ENCODE measurements at places on chromosomes 1 and 21. TPM values are rescaled to one million over a fixed set of nuclear protein-coding genes. Genes with fewer than 3 reads are reported as not detected.

The RUNX3 gene
- total RNA-seq = 0.64 TPM

The OR2T29 gene
- not detected for total RNA-seq

The S100A1 gene
- total RNA-seq = 12.7 TPM

The ERG gene
- not detected for total RNA-seq

The CFHR1 gene
- not detected for total RNA-seq

DNA sequence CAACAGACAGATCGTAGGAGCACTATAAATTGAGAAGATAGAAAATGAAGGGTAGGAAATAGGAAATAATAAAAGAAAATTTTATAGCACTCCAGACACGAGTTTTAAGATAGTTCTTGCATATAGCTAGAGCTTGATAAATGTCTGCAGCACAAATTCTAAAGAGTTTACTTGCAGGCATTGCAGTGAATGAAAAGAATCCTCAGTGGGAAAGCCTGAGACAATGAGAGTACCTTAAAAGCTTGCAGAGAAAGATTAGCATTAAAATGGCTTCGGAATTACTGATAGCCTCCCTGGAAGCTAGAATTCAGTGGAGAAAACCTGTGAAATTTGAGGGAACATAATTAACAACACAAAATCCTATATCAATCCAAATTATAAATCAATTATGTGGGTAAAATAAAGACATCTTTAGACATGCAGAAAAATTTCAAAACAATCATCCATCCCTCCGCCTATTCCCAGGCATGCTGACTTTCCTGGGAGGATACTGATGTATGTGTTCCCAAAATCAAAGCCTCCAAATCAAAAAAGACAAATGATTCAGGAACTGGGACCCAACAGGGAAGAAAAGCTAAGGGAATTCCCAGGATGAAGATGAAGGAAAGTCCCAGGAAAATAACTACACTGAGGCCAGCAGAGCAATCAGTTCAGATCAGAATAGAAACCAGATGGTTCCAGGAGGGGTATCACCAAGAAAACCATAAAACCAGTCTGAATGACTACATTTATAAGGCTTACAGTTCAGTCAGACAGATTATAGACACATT lies 305.9 kb upstream of the USP25 start:
- no peak overlapping the region for H3K4me3 ChIP-seq
- H3K36me3 ChIP-seq = no peaks in the 10 kb centered on the region
- no peaks in the 10 kb centered on the region for H3K4me1 ChIP-seq
- peaks cover 4% of the 10 kb centered on the region for H3K27me3 ChIP-seq

- no peak overlapping the region for H3K27ac ChIP-seq
- no peak overlapping the region for H3K4me3 ChIP-seq
- H3K36me3 ChIP-seq = peaks cover 66% of the 10 kb centered on the region
- peaks cover 58% of the 10 kb centered on the region for H3K4me1 ChIP-seq
Measured at GRCh38 chr1:3779265-3779911, 6.8 kb downstream of the SMIM1 start.

GRCh38 chr1:183914276-183914675 lies 109.4 kb downstream of the RGL1 start:
- no peaks in the 10 kb centered on the region for H3K27me3 ChIP-seq
- no peak overlapping the region for H3K27ac ChIP-seq
- H3K4me3 ChIP-seq = no peak overlapping the region

- H3K4me3 ChIP-seq = peak overlapping the region; percentile 45
- DNase-seq = no peak
- H3K4me1 ChIP-seq = no peaks in the 10 kb centered on the region
- peaks cover 20% of the 10 kb centered on the region for H3K36me3 ChIP-seq
- peak overlapping the region; percentile 82 for H3K27ac ChIP-seq
Measured at GRCh38 chr1:35870651-35871309, 12.2 kb upstream of the AGO1 start.

GRCh38 chr1:40844887-40845878 lies 17.0 kb downstream of the CITED4 start:
- H3K36me3 ChIP-seq = no peaks in the 10 kb centered on the region
- H3K27ac ChIP-seq = no peak overlapping the region
- H3K4me1 ChIP-seq = peaks cover 39% of the 10 kb centered on the region

- no peaks in the 10 kb centered on the region for H3K36me3 ChIP-seq
- H3K4me3 ChIP-seq = no peak overlapping the region
- H3K27ac ChIP-seq = no peak overlapping the region
- no peaks in the 10 kb centered on the region for H3K4me1 ChIP-seq
- DNase-seq = no peak
Measured at GRCh38 chr1:217133958-217134856, 411.0 kb upstream of the ESRRG start.

GRCh38 chr1:176643536-176643935 lies 180.6 kb downstream of the PAPPA2 start:
- no peak overlapping the region for H3K27ac ChIP-seq
- DNase-seq = no peak
- H3K27me3 ChIP-seq = no peaks in the 10 kb centered on the region

GRCh38 chr1:198903621-198904020 lies 264.8 kb downstream of the PTPRC start:
- no peaks in the 10 kb centered on the region for H3K36me3 ChIP-seq
- no peak overlapping the region for H3K27ac ChIP-seq
- H3K4me3 ChIP-seq = no peak overlapping the region
- H3K27me3 ChIP-seq = no peaks in the 10 kb centered on the region
- H3K4me1 ChIP-seq = no peaks in the 10 kb centered on the region

DNA sequence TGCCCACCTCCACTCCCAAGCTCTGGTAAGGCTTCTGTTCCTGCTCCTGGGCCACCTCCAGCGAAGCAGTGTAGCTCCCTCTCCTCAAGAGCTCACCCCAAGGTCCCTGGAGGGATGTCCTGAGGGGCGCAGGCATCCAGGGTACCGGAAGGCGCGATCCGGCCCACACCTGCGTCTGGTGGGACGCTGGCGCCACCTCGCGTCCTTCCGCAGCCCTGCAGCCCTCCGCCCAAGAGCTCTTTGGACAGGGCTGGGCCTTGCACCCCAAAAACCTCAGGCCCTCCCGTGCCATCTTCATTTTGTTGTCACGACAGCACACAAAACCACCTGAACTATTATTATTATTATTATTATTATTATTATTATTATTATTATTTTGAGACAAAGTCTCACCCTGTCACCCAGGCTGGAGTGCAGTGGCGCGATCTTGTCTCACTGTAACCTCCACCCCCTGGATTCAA lies 49.2 kb upstream of the PAX7 start:
- H3K27me3 ChIP-seq = no peaks in the 10 kb centered on the region
- no peak overlapping the region for H3K27ac ChIP-seq
- DNase-seq = peak; percentile 66
- no peak overlapping the region for H3K4me3 ChIP-seq
- H3K4me1 ChIP-seq = peaks cover 5% of the 10 kb centered on the region

DNA sequence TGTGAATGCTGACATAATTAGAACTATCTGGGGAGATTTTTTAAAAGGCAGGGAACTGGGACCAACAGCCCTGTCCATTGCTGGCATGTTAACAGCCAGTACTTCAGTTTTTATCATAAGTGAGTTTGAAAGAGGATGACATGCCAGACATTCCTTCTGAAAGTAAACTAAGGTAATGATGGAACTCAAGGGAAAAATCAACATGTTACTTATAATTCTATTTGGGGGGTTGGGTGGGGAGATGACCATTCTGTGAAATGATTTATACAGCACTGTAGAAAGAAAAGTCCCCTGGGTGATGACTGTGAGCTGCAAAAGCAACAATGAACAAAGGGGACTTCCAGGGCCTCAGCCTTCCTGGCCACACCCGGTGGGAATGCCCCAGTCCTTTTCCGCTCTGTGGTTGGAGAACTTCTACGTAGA lies 5.4 kb upstream of the LAMC2 start:
- no peak overlapping the region for H3K27ac ChIP-seq
- H3K4me1 ChIP-seq = no peaks in the 10 kb centered on the region
- DNase-seq = no peak
- H3K27me3 ChIP-seq = peaks cover 2% of the 10 kb centered on the region
- no peaks in the 10 kb centered on the region for H3K36me3 ChIP-seq

- H3K4me3 ChIP-seq = no peak overlapping the region
- peaks cover 37% of the 10 kb centered on the region for H3K27me3 ChIP-seq
- no peaks in the 10 kb centered on the region for H3K4me1 ChIP-seq
- no peak overlapping the region for H3K27ac ChIP-seq
- DNase-seq = no peak
Measured at GRCh38 chr1:109522026-109522425, 12.5 kb upstream of the AMIGO1 start.

DNA sequence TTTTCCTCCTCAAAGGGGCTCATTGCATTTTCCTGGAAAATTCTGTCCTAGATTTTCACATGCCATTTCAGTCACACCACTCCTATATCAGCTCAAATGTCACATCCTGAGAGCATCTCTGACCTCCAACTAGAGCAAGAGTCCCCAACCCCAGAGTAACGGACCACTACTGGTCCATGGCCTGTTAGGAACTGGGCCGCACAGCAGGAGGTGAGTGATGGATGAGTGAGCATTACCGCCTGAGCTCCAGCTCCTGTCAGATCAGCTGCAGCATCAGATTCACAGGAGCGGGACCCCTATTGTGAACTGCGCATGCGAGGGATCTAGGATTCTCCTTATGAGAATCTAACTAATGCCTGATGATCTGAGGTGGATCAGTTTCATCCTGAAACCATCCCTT lies 12.7 kb upstream of the RRP15 start:
- no peak overlapping the region for H3K27ac ChIP-seq
- no peak overlapping the region for H3K4me3 ChIP-seq
- no peaks in the 10 kb centered on the region for H3K4me1 ChIP-seq
- no peak for DNase-seq
- peaks cover 8% of the 10 kb centered on the region for H3K27me3 ChIP-seq

DNA sequence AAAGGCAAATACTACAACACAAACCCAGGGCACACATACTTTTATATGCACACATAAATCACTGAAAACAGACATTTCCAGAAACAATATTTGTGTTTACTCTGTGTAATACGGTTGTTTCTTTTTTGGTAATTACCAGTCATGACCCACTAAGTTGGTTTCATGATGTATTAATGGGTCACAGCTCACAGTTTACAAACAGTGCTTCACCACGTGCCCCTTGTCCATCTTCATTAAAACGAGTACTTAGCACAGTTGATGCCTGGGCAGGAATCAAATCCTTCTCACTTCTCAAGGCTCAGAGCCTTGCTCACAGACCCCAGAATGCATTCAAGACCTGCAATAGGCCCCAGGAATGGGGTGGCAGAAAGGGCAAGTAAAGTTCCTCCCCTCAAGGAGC lies 13.8 kb downstream of the SSBP3 start:
- DNase-seq = no peak
- H3K27ac ChIP-seq = no peak overlapping the region
- no peak overlapping the region for H3K4me3 ChIP-seq
- H3K27me3 ChIP-seq = no peaks in the 10 kb centered on the region
- peaks cover 89% of the 10 kb centered on the region for H3K36me3 ChIP-seq

- H3K27ac ChIP-seq = no peak overlapping the region
- no peaks in the 10 kb centered on the region for H3K36me3 ChIP-seq
- peaks cover 4% of the 10 kb centered on the region for H3K27me3 ChIP-seq
- H3K4me3 ChIP-seq = no peak overlapping the region
- no peaks in the 10 kb centered on the region for H3K4me1 ChIP-seq
Measured at GRCh38 chr1:222037720-222038119, 295.8 kb upstream of the DUSP10 start.

DNA sequence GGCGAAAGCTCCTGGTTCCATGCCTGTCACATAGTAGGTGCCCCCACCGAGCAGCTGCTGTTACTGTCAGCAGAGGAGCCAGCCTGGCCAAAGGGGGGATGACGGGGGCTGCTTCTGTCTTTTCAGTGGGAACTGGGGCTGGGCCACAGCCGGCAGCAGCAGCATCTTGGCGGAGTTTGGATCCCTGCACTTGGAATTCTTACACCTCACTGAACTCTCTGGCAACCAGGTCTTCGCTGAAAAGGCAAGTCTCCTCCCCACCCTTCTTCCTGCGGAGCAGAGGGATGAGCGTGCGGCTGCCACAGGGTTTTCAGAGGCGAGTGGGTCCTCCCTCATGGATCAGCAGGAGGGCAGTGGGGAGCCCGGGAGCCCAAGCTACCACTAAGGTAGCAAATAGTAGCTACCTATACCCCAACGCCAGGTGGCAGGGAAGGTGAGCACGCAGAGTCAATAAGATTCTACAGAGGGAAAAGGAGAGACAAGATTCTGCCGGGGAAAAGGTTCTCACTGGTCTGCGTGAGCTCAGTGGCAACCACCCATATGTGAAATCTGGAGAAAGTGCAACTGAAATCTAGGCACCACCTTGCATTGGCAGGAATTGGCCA lies 41.4 kb upstream of the SELENON start:
- no peak overlapping the region for H3K4me3 ChIP-seq
- H3K27ac ChIP-seq = no peak overlapping the region
- peaks cover 72% of the 10 kb centered on the region for H3K27me3 ChIP-seq
- peaks cover 10% of the 10 kb centered on the region for H3K4me1 ChIP-seq
- no peak for DNase-seq
- no peaks in the 10 kb centered on the region for H3K36me3 ChIP-seq

Data from K562 (cell line).